Stimulated activated CD4-positive, alpha-beta T cell treated with anti-CD3 and anti-CD28 coated beads, Interleukin-1b, Interleukin-23, amount 100 ng/mL, for 24 hours (primary cell): ENCODE measurements at places on chromosomes 6 and 20.

DNA sequence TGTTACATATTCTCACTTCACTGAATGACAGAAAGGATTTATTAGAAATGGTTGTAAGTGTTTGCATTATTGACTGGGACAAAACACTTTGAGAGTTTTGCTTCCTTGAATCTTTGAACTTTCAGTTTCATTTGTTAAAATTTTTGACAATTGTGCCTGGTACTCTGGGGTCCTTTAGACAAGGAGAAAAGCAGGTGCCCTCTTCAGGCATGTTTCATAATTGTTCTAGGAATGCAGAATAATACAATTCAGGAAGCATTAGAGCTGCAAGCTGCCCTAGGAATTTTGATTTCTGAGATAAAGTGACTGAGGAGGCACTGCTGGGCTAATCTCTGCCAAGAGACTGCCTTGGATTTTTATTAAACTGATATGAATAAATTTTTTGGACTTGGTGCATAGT, 49.7 kb downstream of the TOP1 start:
- DNase-seq: no peak

GRCh38 chr6:53611889-53612288, 53.7 kb downstream of the KLHL31 start:
- no peak for DNase-seq

GRCh38 chr20:31837896-31838397, 7.5 kb downstream of the FOXS1 start:
- no peak for DNase-seq

- no peak for DNase-seq
These were observed 94.8 kb downstream of the COL21A1 start for GRCh38 chr6:56152611-56153010.

GRCh38 chr20:1818247-1818840, 76.9 kb upstream of the SIRPA start:
- no peak for DNase-seq
